ENCODE measurements at places on chromosomes 3 and 15.

GRCh38 chr15:38695249-38696108, 130.9 kb upstream of the RASGRP1 start:
- no peak for DNase-seq

- DNase-seq = no peak
Measured at GRCh38 chr3:138432576-138433240, 1.7 kb upstream of the ESYT3 start.

- peak; percentile 30 for DNase-seq
Measured at GRCh38 chr15:98653686-98654085, 5.3 kb downstream of the IGF1R start.

- DNase-seq = no peak
Measured at GRCh38 chr3:192237992-192238608, 489.2 kb downstream of the FGF12 start.

DNA sequence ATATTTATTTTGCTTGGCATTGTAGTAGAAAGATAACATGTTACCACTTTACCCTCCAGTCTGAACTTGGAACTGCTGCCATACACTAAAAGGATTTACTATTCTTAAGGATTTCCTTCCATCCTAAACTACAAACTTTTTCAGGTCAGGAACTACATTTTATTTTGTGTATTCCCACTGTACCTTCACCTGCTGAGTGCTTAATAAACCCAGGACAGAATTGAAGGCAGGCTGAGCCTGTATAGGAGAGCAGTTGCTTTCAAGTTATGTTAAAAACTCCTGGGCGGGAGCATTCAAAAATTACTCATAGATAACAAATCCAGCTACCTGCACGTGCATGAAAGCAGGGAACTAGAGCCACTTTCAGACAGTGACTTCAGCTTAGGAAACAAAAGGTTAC, 58.3 kb downstream of the CACNA1D start:
- DNase-seq = no peak

DNA sequence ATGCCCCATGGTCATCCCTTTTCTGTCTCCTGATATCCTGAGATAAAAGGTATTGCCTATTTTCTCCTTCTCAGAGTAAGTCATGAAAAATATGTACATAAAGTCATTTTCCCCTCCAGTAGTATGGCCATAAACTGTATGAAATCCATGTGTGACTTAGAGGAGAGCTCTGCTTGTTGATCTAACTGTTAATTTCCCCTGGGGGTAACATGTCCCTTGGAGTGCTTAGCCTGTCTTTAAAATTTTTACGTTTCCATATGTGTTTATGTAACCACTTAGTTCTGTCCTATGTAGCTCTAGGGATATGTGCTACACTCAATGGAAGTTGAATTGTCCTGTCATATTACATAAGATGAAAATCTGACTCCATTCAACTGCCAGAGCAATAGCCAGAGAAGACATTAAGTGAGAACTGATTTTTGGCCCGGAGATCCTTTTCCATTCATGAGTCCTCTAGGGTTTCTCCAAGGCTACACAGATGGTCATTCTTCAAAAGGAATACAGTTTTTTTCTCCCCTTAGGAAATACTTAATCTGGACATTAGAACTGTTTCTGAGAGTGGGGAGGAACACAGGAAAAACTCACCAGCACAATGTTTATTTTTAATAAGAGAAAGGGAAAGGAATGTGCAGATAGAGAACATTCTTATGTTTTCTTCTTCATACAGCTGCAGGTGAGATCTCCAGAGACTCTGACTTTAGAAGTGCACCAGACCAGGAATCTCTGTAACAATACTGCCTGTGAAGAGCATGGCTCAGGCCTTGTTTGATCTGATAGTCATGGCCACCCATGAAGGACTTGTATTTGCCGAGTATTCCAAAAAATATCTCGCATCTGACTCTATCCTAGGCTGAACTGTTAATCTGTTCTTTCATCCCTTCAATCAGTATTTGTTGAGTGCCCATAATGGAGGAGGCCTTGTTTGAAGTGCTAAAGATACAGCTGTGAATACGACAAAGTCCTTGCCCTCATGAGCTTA, 29.8 kb upstream of the CLRN1 start:
- no peak for DNase-seq

- no peak for DNase-seq
Measured at GRCh38 chr3:155648013-155648591, 96.8 kb downstream of the PLCH1 start.

DNA sequence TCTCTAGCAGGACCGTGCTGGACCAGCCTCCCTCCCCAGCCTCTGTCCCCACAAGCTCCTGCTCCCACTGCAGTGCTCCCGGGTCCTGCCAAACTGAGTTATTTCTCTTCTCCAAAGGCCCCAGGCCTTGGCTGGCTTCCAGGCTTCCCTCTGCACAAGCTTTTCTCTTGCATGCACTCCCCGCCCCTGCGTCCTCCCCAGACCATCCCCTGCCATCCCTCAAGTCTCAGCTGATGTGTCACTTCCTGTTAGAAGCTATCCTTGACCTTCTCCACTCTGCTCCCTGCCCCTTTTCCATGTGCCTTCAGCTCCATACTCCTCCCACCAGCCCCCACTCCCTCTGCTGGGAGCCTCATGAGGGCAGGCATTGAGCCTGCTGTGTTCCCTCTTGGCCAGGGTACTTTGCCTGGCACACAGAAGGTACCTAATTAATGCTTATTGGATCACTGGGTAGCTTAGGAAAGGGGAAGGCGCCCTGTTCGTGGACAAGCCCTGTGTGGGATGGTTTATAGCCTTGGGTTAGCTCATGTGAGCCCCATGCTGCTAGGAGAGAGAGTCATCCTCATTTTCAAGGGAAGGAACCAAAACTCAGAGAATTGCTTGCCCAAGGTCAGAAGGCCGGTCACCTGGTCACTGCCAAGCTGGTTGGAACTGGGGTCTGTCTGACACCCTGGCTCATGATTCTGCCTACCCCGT, 56.4 kb downstream of the FEM1B start:
- no peak for DNase-seq

- peak; percentile 83 for DNase-seq
Measured at GRCh38 chr3:194019398-194020165, 116.4 kb upstream of the HES1 start.
